Left kidney (tissue), 8 donors: ENCODE measurements at places on chromosomes 1 and 21. TPM values are rescaled to one million over a fixed set of nuclear protein-coding genes. Genes with fewer than 3 reads are reported as not detected.

The C1orf232 gene
- not detected for polyA plus RNA-seq

The SEC16B gene
- 4.1 TPM for polyA plus RNA-seq

The FAAH gene
- polyA plus RNA-seq: 21.4 TPM

The DTL gene
- polyA plus RNA-seq: 24.5 TPM

The OXCT2 gene
- polyA plus RNA-seq: 0.85 TPM

The BLACAT1 gene
- polyA plus RNA-seq: 3.6 TPM

The STK40 gene
- 40.4 TPM for polyA plus RNA-seq

The KIFAP3 gene
- 47.9 TPM for polyA plus RNA-seq

The CCDC190 gene
- polyA plus RNA-seq: not detected

The HPCAL4 gene
- 0.96 TPM for polyA plus RNA-seq

The HHIPL2 gene
- 1.8 TPM for polyA plus RNA-seq

The PAQR6 gene
- 6.0 TPM for polyA plus RNA-seq

The TLR5 gene
- 5.9 TPM for polyA plus RNA-seq

The UBE2U gene
- not detected for polyA plus RNA-seq

The S100A5 gene
- 1.3 TPM for polyA plus RNA-seq

The TPR gene
- 141 TPM for polyA plus RNA-seq

The LCE1E gene
- not detected for polyA plus RNA-seq

The EPRS1 gene
- 106 TPM for polyA plus RNA-seq

The ARHGEF10L gene
- 39.2 TPM for polyA plus RNA-seq

The ATP1A4 gene
- polyA plus RNA-seq: 0.15 TPM

The ARHGAP30 gene
- 2.2 TPM for polyA plus RNA-seq

The CR2 gene
- 1.1 TPM for polyA plus RNA-seq

The REN gene
- 15.3 TPM for polyA plus RNA-seq

The SIM2 gene
- polyA plus RNA-seq: 26.9 TPM

The RUNX3 gene
- polyA plus RNA-seq: 0.27 TPM

The LIPI gene
- polyA plus RNA-seq: 0.38 TPM

The PDPN gene
- 16.4 TPM for polyA plus RNA-seq

The MRPL20 gene
- polyA plus RNA-seq: 111 TPM
